HS-27A (cell line): ENCODE measurements at places on chromosomes 1 and 21.
A peak's percentile ranks its signal among the peaks of the same experiment; 100 is the strongest.

- DNase-seq, result no peak
Measured at GRCh38 chr1:10909697-10910680, 102.5 kb upstream of the TARDBP start.

DNA sequence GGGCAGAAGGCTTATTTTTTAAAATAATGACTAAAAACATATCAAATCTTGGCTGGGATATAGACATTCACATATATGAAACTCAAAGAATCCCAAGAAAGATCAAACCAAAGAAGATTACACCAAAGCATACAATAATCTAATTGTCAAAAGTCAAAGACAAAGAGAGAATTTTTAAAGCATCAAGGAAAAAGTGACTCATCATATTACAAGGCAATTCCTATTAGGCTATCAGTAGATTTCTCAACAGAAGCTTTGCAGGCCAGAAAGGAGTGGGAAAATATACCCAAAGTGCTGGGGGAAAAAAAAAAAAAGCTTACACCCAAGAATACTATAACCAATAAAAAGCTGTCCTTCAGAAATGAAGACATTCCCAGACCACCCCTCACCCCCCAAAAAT lies 375.6 kb downstream of the BRINP2 start:
- no peak for DNase-seq

- peak; percentile 85 for DNase-seq
Measured at GRCh38 chr1:84603941-84604830, 29.9 kb upstream of the CTBS start.

DNA sequence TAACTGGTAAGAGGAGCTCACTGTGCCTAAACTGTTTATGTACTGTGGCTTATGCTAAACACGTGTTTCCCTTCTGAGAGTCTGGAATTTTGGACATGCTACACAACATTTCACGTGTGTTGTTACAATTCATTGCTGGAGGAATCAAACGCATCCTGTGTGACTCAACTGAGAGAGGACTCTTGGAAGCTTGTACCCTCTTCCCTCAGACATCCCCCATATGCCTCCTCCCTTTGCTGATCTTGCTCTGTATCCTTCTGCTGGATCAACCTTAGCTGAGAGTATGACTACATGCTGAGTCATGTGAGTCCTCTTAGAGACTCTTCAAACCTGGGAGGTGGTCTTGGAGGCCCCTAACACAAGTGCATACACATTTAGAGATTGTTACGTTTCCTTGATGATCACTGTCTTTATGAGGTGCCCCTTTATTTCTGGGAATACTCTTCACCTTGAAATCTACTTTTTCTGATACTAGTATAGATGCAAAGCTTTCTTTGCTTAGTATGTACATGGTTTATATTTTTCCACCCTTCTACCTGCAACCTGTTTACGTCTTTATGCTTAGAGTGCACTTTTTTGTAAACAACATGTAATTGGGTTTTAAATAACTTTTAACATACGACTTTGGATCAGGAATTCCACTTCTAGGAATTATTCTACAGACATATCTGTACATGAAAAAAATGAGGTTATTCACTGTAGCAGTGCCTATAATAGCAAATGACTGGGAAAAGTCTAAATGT lies 8.7 kb downstream of the NPHP4 start:
- no peak for DNase-seq

GRCh38 chr1:18651713-18652112 lies 21.1 kb downstream of the PAX7 start:
- no peak for DNase-seq
